Stimulated activated CD4-positive, alpha-beta T cell treated with anti-CD3 and anti-CD28 coated beads, Interleukin-1b, Interleukin-23, amount 100 ng/mL, for 1 hour (primary cell): ENCODE measurements at places on chromosomes 4 and X.

GRCh38 chr4:54066718-54067129 is 2.3 kb upstream of the CHIC2 start:
- no peak for DNase-seq

- no peak for DNase-seq
These were observed 13.6 kb downstream of the DHX15 start for GRCh38 chr4:24570574-24571236.

DNA sequence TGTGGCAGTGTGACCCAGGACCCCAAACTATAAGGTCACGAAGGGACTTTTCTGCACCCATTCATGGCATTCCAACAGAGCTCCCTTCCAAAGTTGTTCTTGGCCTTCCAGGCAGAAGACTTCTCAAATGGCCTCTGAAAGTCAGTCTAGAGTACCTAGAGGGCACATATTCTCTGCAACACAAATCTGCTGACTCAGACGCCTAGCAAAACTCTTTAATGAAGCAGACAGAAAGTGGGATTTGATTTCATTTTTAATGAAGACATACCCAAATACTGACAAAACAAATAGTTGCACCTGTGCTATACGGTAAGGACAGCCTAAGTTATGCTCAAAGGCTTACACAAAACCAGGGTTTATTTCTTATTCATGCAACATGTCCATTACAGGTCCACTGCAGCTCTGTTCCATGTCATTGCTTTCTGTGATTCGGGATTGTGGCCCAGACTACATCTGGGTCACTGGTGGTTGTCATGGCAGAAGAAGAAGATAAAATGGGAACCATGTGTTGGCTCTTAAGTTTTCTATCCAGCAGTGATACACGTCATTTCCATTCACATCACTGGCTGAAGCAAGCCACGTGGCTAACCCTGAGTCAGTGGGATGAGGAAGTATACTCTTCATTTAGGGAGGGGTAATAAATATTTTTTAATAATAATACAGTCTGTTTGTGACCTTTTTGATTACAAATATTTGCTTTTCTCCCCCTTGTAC is 57.7 kb downstream of the NAT8L start:
- no peak for DNase-seq

DNA sequence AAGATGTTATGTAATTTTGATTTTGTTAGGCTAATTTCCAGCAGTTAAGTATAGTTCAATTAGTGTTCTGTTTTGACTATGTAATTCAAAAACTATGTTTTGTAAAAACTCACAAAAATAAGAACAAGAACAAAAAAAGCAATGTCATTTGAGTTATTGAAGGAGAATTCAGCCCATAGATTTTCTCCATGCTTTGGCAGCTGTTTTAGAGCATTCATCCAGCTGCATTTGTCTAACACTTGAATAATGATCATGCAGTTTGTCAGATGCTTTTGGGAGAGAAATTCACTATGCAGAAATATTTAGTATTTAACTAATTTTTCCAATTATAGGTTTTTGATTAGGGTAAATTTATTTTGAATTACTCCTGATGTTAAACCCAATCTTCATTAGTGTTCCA is 14.2 kb downstream of the CPE start:
- no peak for DNase-seq

DNA sequence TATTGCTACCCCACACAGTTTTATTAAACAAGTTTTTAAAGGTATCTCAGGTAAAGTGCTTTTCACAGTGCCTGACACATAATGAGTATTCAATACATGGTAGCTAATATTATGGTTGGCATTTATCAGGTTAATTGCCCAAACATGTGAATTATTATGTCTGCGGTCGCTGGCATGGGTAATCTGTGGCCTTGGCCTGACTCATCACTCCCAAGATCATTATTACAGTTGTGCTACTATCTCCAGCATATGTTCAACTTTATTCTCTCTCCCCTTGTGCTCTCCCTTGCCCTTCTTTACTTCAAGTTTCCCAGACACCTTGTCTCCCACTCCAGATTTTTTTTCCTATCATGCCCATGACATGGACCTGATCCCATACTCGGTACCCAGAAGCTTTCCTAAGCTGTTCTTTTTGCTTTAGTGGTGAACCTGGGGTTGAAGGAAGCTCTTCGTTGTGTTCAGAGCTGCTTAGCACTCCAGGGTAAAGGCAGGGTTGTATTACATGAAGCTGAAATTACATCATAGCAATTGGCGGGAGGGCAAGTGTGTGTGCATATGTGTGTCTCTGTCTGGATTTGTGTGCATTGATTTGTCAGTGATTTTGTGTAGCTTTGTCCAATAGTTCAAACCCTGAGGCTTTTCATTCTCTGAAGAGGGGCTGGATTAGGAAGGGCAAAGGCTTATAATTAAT is 176.5 kb upstream of the NRK start:
- DNase-seq, result no peak

DNA sequence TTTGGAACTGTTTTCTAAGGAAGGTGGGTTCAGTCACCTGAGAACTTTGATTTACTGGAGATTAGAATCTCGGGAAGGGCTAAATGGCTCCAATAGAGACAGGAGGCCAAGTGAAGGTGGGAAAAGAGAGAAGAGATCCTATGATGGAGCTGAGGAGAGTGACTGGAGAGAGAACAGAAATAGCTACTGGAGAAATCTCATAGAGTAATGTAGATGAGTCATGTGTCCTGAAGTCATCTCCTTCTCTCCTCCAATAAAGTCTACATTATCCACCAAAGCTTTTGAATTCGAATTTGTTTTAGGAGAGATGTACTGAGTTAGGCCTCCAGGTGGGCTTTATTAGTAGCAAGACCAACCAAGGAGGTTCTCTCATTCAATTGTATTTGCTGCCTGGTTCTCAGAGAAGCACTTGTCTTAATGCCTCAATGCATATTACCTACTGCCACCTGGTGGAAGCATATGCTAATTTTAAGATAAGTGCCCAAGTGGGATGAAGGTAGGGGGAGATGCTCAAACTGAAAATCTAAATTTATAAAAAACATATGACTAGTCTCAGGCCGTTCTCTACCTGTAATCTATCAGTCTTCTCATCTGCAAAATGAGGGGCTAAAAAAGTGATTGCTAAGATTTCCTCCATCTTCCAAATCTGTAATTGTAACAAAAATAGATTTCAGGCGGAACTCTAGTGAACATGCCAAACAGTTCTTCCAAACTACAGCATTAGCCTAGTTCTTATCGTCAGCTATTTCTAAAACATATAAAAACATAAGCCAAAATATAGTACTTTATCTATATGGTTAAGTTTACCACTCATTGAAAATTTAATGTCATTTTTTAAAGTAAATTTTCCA is 24.4 kb downstream of the TXK start:
- no peak for DNase-seq

- no peak for DNase-seq
These were observed 482 bp upstream of the MBTPS2 start for GRCh38 chrX:21838937-21839333.

DNA sequence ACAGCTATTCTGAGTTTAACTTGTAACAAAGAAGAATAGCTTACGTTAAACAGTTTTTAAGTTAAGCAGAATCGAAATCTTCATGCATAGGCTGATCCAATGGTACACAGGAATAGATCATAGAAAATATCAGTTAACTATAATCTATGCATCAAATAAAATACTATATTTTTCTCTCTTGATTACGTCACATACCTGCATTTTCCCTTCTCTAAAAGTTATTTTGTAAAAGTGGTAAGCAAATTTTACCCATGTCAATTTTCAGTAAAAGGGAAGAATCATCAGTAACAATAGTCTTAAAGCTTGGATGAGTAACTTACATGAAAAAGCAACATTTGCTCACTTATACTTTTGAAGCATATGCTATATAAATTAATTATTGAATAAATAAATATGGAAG is 692.4 kb downstream of the FAT4 start:
- no peak for DNase-seq

DNA sequence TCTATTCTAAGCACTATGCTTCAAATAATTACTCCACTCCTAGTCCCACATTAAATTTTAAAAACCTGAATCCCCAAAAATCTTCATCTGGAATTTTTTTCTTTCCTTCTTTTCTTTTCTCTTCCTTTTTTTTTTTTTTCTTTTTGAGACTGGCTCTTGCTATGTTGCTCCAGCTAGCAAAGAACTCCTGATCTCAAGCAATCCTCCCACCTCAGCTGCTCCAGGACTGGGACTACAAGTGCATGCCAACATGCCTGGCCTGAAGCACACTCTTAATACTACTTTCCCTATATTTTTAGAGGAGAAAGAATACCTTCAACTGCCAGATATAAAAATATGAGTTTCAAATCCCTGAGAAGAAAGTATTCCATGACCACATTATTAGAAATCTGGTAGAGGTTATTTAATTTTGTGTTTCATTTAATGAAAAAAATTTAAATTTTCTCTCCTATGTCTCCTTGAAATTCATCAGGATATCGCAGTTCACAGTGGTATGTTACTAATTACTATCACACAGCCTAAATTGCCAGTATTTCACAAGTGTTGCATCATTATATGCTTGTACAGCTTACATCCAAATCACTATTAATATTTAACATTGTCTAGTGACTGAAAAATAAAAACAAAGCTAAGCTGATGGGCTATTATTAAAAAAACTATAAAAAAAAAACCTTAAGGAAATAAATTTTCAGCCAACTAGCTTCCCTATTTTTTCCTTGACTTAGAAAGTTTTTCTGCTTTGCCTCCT is 227.8 kb downstream of the NAF1 start:
- DNase-seq, result no peak

DNA sequence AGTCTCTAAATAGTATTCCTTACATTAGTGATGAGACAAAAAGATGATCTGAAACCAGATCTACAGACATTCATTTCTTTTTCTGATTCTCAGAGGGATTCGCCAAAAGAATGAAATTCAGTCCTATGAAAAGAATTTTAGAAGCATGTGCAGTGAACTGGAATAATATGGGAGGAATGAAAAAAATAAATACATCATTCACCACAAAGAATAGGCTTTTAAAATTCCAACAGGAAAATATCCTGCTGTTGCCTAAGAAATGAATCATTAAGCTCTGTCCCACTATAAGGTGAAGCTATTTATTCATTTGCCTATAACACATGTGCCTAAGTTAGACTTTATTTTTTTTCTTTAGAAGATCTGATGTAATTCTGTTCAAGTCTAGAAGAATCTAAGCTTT is 165.9 kb downstream of the IL15 start:
- DNase-seq, result no peak

GRCh38 chrX:42050345-42050744 is 127.0 kb upstream of the CASK start:
- DNase-seq, result no peak

DNA sequence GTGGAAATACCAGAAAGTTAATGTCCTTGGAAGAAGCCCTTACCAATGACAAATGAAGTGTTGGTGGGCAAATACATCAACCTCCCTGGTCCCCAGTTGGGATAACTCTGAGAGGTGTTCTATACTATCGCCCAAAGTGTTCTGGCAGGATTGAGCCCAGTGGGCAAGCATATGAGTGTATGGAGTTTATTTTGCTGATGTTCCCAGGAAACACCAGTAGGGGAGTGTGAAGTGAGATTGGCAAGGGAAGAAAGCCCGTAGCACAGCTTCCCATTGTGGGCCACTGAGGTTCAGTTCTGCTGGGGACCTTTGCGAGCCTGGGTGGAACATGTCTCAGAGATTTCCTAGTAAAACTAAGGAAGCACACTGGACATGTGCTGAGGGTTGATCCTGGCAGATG is 65.1 kb downstream of the ARHGAP6 start:
- no peak for DNase-seq

- DNase-seq, result no peak
These were observed 297.8 kb downstream of the RAPGEF2 start for GRCh38 chr4:159400558-159401225.

DNA sequence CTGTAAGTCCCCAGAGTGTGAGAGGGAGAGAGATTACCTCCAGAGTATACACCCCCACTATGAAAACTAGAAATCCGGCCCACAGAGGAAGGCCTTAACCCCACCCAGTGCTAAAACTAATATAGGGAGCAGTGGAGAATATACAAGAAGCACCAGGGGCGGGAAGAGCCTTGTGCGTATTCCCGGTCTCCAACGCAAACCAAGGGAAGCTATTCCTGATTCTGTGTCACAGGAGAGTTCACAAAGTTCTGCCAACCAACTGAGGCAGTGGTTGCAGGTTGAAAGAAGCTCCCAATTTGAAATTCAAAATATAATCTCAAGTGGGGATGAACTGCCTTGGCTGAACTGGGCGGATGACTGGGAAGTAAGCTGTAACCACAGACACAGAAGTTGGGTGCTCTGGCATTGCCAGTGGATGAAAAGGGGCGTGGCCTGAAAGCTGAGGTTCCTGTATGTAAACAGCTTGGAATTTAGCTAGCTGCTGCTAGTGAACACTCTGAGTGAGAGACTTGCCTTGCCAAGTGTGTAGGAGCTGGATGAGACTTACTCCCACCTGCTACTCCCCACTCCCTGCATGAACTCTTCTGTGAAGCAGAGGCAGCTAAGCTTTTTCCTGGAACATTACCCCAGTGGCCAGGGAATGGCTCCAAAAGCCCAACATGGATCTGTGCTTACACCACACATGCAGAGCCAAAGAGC is 32.7 kb downstream of the ELF2 start:
- no peak for DNase-seq

DNA sequence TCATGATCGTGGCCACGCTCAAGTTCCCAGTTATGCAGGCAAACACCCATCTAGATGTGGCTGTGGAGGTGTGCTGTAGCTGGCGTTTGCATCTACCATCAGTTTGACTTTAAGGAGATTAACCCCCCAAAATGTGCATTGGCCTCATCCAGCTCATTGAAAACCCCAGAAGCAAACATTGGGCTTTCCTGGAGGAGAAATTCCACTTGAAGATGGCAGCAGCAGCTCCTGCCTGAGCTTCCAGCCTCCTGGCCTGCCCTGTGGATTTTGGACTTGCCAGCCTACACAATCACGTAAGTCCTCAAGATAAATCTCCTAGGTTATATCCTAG is 30.2 kb upstream of the SLC25A6 start:
- no peak for DNase-seq

DNA sequence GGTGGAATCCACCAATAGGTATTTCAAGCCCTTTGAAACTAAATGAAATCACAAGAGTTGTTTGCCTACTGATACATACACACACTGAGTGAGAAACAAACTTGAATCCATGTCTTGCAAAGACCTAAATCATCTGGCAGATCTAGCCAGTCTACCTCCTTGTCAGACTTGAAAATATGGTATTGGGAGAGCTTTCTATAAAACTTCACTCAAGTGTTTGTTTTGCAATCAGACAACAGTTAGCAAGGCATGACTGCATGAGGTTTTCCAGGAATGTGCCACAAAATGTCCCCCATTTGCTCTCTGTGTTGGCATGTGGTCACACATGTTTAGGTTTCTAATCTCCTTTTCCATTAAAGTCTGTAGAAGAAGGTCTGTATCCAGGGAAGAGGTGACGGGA is 52.4 kb downstream of the MAP3K15 start:
- no peak for DNase-seq
